CMK (cell line): ENCODE measurements at places on chromosomes 6 and 20.

- DNase-seq, result no peak
These were observed 77.3 kb upstream of the CLVS2 start for GRCh38 chr6:122918714-122919113.

DNA sequence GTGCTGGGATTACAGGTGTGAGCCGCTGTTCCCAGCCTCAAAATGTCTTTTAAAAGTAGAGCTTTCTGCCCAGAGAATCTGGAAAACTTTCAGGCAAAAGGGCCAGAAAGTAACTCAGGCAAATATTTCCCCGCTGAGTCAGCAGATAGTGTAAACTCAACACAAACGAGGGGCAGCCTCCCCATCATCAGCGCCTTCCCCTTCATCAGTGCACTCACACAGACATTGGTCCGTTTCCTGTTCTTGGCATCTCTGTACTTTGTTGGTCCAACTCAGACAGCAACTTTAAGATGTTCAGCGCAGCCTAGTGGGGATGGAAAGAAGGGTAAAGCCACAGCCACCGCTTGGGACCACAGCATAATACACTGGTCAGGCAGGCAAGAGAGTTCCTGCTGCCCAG lies 69.5 kb downstream of the CSE1L start:
- DNase-seq, result no peak

GRCh38 chr20:44730441-44730840 lies 15.2 kb upstream of the KCNK15 start:
- DNase-seq, result no peak

DNA sequence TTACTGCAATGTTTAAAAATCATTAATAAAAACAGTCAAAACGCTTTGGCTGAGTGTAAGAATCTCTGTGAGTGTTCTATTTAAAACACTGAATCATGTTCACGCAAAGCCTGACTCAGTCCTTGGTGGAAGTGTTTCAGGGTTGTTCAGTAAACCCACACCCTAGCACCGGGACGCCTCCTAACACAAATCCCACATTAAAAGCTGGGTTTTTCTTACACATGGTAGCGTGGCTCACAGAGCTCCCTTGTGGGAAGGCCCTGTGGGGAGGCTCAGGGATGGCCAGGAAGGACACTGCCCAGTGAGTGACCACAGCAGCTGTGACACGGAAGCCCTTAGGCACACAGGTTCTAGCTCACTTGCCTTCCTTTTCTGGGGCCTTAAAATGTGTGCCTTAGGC lies 80.2 kb downstream of the GMPR start:
- DNase-seq, result no peak
